ENCODE measurements at places on chromosomes 1 and 21. TPM values are rescaled to one million over a fixed set of nuclear protein-coding genes. Genes with fewer than 3 reads are reported as not detected.

GPR52 gene
- 0.87 TPM for total RNA-seq

PLA2G2D gene
- total RNA-seq: not detected

OR2T2 gene
- not detected for total RNA-seq

E2F2 gene
- 9.5 TPM for total RNA-seq

TBCE gene
- total RNA-seq: 72.0 TPM

HSD3B2 gene
- 1.2 TPM for total RNA-seq

TP73 gene
- 4.7 TPM for total RNA-seq

XCL1 gene
- not detected for total RNA-seq

GSTM1 gene
- not detected for total RNA-seq

DARS2 gene
- 28.8 TPM for total RNA-seq

TSTD1 gene
- total RNA-seq: 20.1 TPM

GPBP1L1 gene
- 130 TPM for total RNA-seq

EXO1 gene
- 26.3 TPM for total RNA-seq

RHCE gene
- total RNA-seq: not detected

GBP5 gene
- total RNA-seq: 0.10 TPM
